ENCODE measurements at places on chromosomes 7 and 10. TPM values are rescaled to one million over a fixed set of nuclear protein-coding genes. Genes with fewer than 3 reads are reported as not detected.

GRCh38 chr10:127157089-127157488 is 39.3 kb downstream of the INSYN2A start:
- DNase-seq = no peak

GRCh38 chr10:15113766-15114165 is 16.6 kb downstream of the RPP38 start:
- no peak for DNase-seq

The ITGB8 gene
- total RNA-seq = 121 TPM

The SEPTIN7 gene
- total RNA-seq = 188 TPM

DNA sequence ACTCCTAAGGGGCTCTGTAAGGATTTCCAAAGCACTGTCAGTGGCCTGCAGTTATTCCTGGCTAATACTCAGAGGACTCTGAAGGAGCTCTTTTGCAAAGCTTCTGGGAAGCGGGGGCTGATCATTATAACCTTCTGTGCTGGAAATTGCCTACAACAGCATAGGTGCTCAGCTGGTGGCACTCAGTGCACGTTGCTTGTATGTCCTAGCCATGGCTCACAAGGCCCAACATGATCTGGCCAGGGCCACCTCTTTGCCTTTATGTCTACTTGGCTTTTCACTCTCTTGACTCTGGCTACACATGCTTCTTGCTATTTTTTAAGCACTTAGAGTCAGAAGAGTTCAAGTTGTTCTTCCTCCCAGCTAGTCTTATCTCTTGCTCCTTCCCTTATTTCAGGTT is 17.5 kb downstream of the LAMB4 start:
- DNase-seq = no peak

The PNLIPRP1 gene
- not detected for total RNA-seq

The ZNF117 gene
- total RNA-seq = 2.0 TPM

- DNase-seq = no peak
Observed at GRCh38 chr10:48484911-48485310, 120.0 kb downstream of the ARHGAP22 start.

GRCh38 chr10:122116331-122116730 is 127.4 kb downstream of the TACC2 start:
- DNase-seq = no peak

DNA sequence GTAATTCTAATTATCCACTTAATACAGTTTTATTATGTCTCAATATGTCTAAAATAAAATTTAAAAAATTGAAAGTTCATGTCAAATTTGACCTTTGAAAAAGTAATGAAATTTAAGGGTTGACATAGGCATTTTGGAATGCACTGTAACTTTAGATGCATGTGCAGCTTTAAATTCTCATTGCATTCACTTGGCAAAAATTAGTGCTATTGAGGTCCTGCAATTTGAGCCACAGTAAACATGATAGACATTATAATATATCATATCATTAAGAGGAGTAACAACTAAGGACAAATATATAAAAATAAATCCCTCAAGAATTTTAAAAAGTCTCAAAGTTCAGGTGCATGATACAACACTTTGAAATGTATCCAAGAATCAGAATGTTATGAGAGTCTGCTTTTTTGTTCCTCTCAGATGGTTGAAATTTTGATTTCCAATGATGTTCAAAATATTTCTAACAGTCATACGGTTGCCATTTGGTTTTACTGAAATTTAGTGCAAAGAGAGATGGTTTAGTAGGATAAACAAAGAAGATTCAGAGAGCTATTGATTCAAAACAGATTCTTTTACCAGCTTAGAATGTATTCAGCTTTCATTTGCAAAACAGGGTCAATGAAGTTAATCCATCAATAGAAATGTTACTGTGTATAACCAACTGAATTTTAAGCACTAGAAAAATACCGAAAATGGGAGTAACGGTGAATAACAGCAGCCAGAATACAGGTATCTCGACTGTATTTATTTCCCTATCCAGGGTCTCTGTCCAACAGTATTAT is 71.8 kb downstream of the SEMA3A start:
- no peak for DNase-seq

The ZNF425 gene
- 0.87 TPM for total RNA-seq
